ENCODE measurements at places on chromosomes 16 and 17.

GRCh38 chr16:88684569-88685155, 1.6 kb downstream of the SNAI3 start:
- no peak for DNase-seq

DNA sequence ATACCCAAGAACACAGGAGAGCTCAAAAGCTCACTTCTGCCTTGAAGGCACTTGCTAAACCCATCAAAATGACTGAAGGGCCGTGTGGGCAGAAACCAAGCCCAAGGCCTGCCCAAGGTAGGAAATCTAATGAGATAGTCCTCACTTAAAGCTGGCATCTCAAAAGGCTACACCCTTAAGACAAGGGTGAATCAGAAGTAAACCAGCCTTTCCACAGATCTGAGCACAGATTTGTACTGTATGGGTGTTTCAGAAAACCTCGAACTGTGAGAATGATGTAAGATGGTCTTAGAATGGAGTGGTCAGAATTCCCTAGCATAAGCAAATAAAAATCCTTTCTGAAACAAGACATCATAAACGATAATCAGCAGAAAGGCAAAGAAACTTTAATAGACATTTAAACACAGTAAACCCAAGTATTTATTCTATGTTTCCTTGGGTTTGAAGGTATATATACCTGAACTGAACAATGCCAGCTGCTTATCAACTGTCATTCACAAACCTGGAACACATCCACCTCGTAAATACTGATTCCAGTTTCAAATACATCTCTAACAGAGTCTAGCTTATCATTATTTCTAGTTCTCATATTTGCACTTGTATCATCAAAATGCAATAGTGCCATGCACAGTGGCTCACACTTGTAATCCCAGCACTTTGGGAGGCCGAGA, 37.8 kb downstream of the GLG1 start:
- peak; percentile 79 for DNase-seq

DNA sequence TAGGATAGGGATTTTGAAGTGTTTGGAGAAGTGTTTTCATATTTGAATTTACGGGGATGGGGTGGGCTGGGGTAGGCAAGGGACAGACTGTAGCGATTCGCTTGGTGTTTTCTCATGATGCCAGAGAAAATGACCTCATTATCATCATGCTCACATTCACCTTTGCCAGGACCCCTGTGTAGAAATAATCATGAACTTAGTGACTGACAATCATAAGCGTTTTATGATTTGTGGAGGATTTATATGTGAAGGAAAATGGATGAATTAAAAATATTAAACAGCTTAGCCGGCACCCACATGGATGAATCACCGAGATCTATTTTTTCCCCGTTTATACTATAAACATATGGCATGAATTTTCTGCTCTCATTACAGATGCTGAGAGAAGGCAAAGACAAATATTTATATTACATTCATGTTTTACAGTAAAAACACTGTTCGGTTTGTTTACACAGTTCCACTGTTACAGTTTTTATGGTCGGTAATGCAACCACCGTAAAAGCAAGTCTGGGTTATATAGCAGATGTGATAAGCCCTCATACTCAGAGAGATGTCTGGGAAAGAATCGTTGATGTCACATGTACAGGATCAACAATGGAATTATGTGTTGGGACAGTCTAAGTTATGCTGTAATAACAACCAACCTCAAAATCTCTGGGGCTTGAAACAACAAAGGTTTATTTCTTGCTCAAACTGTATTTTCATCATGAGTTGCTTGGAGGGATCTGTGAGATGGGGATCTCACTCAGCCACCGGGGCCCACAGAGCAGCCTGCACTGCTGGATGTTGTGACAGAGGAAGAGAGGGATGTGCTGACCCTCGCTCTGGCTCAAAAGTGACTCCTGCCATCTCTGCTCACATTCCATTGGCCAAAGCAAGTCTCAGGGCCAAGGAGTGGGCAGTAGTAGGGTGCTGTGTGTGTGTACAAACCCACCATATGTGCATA, 85.1 kb downstream of the WWOX start:
- DNase-seq, result peak; percentile 96

DNA sequence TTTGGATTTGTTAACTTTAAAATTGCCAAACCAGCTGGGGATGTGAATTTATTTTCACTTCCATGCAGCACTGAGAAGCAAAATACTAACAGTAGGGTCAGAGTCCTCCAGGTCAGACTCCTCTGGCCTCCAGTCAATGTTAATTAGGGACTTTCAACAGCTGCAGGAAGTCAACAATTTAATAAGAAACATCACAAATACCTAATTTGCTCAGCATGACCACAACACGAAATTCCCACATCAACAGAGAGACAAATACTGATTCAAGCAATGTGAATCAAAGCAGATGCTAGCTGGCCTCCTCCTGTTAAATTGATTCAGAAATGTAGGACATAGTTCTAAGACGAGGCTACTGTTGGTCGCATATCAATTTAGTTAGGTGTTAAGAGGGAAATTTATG, 111.7 kb downstream of the ABCA8 start:
- no peak for DNase-seq

- no peak for DNase-seq
These were observed 28.5 kb upstream of the SLC7A5 start for GRCh38 chr16:87897521-87898505.

DNA sequence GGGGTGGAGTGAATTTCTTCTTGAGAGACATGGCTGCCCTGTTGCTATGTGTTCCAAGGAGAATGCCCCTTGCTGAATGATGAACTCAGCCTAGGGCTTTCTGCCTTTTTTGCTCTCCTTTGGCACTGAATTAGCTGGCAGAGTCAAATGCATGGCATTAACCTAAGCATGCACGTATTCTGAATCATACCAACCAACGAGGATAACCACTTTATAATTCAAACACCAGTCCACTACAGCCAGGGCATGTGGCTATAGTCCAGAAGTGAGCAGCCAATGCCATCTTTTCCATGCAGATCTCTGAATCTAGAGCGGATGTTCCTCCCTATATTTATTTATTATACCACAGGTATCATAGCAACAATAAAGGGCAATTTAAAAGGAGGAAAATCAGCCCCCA, 15.7 kb downstream of the TMIGD1 start:
- DNase-seq, result no peak

GRCh38 chr16:79190542-79190941, 410.0 kb downstream of the MAF start:
- no peak for DNase-seq

DNA sequence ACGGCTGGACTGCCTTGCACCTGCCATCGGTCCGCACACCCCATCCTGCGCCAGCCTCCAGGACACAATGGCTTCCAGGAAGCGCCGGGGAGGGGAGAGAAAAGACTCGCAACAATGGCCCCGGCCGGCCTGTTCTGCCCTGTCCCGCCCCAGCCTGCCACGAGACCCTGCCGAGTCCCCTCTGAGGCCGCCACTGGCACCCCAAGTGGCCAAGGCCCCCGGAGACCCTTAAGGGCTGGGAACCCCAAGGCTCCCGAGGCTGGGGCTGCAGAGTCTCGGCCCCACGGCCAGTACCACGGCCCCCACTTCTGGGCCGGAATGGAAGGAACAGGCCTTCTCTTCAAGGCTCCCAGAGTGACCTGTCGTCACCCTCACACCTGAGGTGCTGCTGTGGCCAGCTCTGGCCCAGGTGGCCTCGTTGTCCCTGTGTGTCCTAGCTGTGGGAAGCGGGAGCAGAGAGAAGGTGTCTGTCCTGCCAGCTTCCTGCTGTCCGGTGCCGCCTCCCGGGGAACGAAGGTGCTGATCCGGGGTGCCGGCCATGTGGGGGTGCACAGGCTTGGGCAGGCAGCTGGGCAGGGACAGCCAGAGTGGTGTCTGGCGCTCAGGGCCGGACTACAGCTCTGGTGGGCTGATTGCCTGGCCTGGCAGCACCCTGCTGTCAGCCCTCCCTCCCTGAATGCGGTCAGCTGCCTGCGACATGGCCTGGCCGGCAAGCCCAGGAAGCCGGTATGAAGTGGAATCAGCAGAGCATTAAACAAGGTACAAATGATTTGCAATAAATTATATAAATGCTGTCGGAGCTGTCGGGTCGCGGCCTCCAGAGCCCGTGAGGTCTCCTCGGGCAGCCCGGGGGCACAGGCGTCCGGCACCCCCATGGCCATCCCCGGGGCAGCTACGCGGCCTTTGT, 8.2 kb upstream of the CACNA1H start:
- no peak for DNase-seq

DNA sequence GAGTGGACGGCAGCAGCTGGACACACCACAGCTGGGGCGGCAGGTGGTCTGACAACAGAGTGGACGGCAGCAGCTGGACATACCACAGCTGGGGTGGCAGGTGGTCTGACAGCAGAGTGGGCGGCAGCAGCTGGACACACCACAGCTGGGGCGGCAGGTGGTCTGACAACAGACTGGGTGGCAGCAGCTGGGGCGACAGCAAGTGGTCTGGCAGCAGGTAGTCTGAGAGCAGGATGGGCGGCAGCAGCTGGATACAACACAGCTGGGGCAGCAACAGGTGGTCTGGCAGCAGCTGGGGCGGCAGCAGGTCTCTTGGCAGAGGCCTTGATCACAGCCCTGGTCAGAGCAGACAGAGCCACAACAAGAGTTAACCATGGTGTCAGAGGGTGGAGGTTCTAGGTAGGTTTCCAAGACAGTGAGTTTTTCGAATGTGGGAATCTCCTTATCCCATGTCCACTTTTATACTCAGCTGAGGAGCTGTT, at the start of gene KRTAP4-1:
Gene KRTAP4-1 (minus strand): TSS at position 432 of the 482 bp plus-strand sequence. CDS start 57 bp downstream, at position 375.
- no peak for DNase-seq

DNA sequence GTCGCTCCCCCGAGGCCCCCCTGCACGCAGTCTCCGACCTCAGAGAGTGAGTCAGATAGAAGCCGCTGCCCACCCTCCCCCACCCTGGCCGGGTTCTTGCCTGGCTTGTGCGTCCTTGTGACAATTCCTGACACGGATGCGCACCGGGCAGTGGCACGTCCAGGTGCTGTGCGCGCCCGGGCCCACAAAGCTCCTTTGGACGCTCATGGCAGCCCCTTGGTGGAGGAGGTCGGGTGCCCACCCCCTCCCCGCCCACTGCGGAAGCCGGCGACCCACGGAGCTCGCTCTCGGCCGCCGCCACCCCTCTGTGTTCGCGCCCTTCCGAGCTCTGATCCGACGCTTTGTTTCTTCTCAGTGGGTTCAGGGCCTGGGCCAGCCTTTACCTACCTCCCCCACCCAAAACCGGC, 662 bp upstream of the TUBB3 start:
- DNase-seq, result no peak

- DNase-seq, result no peak
These were observed 347.7 kb upstream of the KIF2B start for GRCh38 chr17:53475002-53475401.

DNA sequence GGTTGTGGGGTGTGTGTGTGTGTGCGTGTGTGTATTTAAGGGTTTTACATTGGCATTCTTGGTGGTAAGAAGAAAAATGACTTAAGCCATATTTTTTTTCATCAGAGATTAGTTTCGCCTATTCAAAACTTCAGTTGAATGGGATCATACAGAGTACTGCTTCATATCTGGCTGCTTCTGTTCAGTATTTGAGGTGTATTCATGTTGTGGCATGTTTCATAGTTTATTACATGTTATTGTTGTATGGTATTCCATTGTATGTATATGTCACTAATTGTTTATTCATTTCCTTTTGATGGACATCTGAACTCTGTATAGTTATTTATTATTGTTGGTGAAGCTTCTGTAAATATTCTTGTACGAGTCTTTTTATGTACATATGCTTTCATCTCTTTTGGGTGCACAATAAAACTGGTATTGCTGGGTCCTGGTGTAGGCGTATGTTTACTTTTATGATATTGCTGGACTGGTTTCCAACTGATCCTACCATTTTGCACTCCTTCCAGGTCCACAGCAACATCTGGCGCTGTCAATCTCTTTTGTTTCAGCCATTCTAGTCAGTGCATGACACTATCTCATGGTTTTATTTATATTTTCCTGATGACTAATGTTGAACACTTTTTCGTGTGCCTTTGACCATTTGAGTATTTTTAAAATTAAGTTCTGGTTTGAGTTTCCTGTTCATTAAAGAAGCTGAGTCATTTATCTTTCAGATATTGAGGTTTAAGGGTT, 77.4 kb upstream of the MAF start:
- DNase-seq, result peak; percentile 91

- no peak for DNase-seq
These were observed 6.0 kb upstream of the KRT38 start for GRCh38 chr17:41446806-41447205.

DNA sequence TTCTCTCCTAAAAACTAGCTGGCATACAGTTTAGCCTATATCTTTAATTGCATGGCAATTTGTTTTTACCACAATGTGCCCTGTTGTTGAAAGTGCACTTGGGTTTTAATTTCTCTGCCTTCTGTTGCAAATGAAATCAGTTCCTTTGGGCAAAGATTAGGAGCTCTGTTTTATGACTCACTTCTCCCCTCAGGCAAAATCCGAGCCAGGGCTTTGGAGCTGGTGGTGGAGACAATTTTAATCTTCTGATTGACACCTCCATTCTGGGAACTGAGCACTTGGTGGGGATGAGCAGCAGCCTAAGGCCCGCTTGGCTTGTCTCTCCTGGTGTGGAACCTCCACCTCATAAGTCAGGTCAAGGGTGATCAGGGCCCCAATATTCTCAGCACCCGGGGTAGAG, 13.3 kb upstream of the MYH8 start:
- no peak for DNase-seq

All from LNCaP clone FGC (cell line).